ENCODE measurements at places on chromosomes 2 and 18.

DNA sequence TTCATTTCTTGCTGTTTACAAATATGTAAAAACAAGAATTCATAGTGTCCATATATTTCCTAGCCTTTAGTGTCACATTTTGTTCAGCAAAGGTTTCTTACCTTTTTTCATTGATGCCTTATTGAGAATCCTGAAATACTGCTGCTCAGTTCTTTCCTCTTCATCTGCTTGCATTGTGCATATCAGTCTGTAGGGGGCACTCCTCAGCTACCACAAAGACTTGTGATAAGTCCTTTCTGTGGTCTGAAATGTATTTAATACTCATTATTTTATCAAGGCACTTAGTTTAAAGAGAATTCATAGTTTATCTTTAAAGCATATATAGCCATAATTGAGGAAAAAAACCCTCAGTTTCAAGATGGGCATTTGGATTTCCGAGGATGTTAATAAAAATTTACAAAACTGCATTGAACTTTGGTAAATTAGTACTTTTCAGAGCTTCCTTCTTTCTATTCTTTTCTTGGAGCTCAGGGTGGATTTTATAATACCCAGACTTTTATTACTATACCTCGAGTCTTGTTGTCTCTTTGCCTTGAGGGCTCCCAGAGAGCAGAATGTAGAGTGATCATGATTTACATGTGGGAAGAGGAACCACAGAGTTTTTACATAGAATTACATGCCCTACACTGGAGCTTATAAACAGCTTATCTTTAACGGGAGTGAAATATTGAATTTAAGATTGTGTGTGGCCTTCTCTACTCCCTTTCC lies 570.1 kb downstream of the PLCL1 start:
- DNase-seq = no peak

- peak; percentile 51 for DNase-seq
Observed at GRCh38 chr2:44939106-44940048, 2.1 kb upstream of the SIX3 start.

DNA sequence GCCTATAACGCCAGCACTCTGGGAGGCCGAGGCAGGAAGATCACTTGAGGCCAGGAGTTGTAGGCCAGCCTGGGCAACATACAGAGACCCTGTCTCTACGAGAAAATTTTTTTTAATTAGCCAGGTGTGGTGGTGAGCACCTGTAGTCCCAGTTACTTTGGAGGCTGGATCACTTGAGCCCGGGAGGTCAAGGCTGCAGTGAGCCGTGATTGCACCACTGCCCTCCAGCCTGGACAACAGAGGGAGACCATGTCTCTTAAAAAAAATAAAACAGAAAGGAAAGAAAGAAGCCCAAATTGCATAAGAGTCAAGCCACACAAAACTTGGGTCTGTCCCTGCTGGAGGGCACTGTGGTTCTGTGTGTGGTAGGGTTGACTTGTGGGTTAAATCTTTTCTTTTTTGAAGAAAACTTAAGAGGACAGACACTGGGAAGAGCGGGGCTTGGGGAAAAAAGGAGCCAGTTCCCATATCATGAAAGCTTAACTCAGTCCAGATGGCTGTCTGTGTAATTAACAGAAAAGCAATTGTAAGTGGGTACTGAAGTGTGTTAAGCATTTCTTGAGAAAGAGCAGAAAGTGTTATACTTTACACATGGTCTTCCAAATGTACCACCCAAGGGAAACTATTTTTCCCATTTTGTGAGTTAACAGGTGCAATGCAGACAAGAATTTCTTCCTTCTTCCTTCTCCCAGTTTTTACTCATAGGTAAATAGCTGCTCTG lies 115.1 kb downstream of the ALPK2 start:
- no peak for DNase-seq

DNA sequence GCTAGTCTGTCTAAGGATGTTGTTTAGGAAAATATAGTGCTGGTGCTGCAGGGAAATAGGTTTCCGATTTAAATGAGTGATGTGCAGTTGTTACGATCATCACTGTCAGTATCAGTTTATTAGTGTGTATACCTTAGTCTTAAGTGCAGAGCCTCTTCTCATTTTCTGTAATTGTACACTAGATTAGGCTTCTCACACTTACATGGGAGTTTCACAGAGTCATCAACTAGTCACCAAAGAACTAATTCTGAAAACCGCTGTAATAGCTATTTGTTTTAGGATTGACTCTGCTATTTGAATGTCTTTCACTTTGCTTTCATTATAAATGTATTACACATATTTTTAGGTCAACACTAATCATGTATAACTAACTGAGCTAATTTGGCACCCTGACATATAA lies 99.8 kb upstream of the ZEB2 start:
- DNase-seq = no peak

DNA sequence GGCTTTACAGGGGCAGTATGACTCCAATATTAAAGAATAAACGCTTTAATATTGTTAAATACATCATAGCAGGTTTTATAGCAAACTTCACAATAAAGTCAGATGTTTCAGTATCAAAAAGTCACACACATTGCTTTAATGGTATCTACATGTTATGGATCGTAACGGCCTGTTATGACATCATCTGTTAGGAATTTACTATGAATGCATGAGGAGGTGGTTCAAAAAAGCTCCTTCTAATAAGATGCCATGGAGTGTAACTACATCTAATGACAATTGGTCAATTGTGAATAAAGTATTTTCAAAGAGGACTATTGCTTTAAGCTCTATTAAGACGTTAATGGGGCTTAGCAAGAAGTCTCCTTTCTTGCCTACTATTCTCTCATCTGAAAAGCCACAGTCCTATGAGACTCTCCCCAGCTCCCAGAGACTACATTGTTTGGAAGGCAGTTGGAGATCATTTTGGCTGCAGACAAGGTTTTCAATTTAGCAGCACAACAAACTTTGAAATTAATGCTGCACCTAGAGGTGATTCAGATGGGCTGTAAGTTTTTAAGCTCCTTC lies 300.7 kb upstream of the MEIS1 start:
- DNase-seq = no peak
